ENCODE measurements at places on chromosomes 7 and 10.

GRCh38 chr10:80526218-80526617 lies 11.5 kb upstream of the SH2D4B start:
- DNase-seq = no peak

GRCh38 chr7:5143106-5143505 lies 46.9 kb upstream of the WIPI2 start:
- peak; percentile 22 for DNase-seq

DNA sequence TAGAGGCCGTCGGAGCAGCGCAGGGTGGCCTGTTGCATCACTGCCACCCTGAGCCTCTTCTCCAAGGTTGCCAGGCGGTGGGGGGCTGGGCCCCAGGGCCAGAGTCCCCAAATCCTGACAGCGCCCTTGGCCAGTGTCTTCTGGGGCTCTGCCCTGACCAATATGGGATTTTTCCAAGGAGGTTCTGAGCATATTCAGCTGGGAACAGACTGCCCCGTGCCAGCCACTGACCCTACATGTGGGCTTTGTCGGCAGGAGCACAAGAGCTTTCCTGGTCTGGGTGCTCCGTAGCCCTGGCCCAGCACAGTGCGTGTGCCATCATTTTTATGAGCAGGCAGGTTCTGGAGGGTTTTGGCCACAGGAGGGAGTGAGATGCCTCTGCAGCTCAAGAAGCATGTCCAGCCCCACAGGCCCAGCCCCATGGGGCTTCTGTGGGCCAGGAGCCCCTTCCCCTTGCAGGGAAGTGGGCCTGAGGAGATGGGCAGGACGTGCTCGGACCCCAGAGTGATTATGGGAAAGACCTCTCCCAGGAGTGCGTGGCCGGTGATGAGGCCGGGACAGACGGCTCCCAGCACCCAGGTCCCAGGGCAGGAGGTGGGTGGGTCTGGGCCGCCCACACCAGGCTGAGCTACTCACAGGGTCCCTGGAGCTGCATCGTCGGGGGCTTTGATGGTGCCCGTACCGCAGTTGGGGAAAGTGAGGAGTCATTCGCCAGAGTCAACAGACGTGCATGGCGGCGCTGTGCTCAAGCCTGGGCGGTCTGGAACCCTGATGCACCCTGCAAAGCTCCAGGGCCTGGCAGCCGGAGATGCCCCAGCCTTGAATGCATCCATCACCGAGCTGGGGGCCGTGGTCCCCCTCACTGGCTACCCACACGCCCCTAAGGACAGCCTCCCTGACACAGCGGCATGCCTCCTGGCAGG lies 66.6 kb downstream of the PWWP2B start:
- no peak for DNase-seq

DNA sequence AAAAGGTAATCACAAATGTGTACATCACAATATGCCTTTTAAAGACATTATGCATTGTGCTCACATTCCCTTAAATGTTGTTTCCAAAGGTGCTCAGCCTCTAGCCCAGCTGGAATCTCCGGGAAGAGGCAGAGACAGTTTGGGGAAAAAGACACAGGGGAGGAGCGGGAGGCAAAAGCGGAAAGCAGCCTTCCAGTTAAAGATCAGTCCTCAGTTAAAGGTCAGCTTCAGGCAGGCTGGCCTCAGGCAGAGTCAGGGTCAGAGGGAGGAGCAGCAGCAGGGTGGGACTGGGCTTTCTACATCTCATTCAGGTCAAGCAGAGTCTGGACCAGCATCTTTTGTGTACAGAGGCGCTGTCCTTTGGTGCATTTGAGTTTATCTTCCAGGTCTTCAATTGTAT lies 18.6 kb downstream of the ST7 start:
- no peak for DNase-seq

- DNase-seq = no peak
Measured at GRCh38 chr7:131110297-131111080, 217.2 kb upstream of the MKLN1 start.

DNA sequence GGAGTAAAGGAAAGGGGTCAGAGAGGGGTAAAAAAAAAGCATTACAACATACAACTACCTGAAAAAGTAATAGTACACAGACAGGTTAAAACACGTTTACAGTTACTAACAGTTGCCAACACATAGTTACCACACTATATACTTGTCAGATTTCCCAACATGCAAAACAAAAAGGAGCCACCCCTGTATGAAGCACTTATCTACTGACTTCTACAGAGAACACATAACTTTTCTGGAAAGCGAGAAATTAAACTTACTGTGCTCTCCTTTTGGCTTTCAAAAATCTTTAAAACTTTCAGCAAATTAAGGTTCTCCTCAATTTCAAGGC lies 2.1 kb downstream of the ABI1 start:
- no peak for DNase-seq
